NCI-H1048 (cell line): ENCODE measurements at places on chromosomes 16 and 17.

- no peak for DNase-seq
These were observed 18.3 kb upstream of the WFIKKN2 start for GRCh38 chr17:50816771-50817751.

DNA sequence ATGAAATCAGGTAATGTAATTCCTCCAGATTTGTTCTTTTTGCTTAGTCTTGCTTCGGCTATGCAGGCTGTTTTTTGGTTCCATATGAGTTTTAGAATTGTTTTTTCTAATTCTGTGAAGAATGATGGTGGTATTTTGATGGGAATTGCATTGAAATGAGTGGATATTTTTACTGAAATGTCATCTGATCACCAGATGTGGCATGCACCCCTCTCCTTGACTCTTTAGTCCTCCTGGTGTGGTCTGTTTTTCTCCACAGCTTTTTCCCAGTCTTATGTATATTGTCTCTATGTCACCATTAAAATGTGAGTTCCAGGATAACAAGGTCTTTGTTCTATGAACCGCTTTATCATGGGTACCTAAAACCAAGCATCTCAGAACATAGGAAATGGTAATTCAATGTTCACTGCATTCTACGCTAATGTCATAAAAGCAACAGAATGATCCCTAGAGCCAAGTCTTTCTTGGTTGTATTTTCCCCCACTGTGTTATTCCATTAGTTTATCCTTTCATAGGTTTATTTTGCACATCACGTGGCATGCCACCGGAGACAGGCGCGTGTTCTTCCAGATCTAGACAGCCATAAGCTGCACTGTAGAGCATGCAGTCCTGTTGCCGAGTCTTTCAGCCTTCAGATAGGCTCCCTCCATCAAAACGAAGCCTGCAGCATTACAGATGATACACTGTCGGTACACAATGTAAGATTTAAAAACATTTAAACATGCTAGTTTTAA lies 172.5 kb downstream of the RPTOR start:
- DNase-seq = no peak

DNA sequence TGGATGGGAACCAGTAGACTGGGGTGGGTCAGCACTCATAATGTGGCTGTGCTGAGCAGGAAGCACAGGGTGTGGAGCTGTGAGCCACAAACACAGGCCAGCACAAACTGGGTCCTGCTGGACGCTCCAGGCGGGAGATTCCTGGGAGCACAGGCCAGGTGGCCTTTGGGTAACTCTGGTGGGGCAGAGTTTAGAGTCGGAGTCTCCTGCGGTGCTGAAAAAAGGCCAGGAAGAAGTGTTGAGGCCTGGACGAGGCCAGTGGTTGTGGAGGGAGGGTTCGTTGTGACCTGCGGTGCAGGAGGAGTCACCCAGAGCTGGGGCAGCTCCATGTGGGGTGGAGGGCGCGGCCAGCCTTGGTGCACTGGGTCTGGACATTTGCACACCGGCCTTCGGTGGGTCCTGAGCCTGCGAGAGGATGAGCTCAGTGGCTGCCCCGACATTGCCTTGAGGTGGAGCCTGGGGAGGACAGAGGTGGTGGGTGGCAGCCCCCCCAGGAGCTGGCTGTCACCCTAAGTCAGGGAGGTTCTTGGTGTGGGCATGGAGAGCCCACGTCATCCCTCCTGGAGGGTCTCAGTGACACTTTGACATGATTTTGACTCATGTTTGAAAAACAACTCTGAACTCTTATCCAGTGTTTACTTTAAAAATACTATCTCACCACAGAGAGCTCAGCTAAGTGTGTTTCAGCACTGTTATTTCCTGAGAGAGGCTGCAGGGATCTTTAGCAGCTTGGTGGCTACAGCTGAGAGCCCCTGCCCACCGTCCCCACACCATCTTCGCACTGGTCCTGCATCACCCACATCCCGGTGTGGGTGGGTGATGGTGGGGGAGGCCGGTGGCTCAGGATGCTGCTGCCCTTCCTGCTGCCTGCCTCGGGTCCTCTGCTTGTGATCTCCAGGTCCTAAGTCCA lies 98.7 kb downstream of the NPIPB11 start:
- DNase-seq = no peak

GRCh38 chr16:2157480-2158261 lies 2.1 kb downstream of the TRAF7 start:
- no peak for DNase-seq

- peak; percentile 12 for DNase-seq
These were observed 16.5 kb downstream of the MRPS23 start for GRCh38 chr17:57833179-57833939.

- no peak for DNase-seq
These were observed 23.9 kb downstream of the ZNF778 start for GRCh38 chr16:89241187-89242007.

GRCh38 chr17:41617698-41618097 lies 5.1 kb upstream of the KRT16 start:
- DNase-seq = no peak

DNA sequence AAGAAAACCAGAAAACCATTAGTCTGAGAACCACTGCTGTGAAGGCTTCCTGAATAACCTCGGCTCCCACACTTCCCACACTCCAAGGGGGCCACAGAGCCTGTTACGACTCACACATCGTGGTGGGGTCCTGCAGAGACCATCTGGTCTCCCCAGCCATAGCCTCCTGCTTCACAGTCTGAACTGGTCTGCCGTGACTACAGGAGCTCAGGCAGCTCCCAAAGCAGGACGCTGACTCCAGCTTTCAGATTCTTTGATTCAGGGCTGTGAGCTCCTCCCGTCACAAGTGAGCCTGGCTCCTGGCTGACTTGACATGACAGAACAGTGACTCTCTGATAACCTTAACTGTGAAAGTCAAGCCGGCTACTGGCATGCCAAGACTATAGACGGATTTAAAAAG lies 37.8 kb downstream of the CYB5D2 start:
- no peak for DNase-seq

DNA sequence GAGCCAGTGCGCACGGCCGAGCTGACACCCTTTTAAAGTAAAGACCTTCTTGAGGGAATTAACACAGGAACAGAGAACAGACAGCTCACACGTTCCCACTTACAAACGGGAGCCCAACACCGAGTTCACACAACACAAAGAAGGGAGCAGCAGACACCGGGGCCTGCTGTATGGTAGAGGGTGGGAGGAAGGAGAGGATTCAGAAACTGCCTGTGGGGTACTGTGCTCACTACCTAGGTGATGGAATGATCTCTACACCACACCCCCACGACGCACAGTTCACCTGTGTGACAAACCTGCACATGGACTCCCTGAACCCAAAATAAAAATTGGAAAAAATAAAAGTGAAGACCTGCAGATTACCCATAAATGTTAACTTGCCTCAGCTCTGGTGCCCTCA lies 32.5 kb downstream of the TMC6 start:
- DNase-seq = no peak

DNA sequence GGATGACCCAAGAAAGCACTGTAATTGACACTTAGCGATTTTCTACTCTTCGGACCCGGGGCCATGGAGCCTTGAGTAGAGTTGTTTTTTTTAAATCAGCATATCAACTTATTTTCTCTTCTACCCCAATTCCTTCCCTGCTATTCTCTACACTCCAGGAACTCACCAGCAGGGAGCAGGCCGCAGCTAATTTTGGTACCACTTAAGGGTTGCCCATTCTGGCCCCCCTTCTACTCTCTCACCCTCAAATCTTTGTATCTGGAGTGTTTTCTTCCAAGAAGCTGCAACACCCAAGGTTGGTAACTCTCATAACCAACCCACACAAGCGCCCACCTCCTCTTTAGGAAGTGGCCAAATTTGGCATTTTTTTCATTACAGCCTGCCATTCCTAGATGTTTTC lies 5.5 kb upstream of the ERAL1 start:
- no peak for DNase-seq

- DNase-seq = no peak
These were observed 4.7 kb downstream of the DGKE start for GRCh38 chr17:56838687-56839086.

- no peak for DNase-seq
These were observed 4.6 kb upstream of the DRC7 start for GRCh38 chr16:57689762-57690558.

GRCh38 chr16:68848786-68849185 lies 5.5 kb downstream of the TANGO6 start:
- DNase-seq = no peak

DNA sequence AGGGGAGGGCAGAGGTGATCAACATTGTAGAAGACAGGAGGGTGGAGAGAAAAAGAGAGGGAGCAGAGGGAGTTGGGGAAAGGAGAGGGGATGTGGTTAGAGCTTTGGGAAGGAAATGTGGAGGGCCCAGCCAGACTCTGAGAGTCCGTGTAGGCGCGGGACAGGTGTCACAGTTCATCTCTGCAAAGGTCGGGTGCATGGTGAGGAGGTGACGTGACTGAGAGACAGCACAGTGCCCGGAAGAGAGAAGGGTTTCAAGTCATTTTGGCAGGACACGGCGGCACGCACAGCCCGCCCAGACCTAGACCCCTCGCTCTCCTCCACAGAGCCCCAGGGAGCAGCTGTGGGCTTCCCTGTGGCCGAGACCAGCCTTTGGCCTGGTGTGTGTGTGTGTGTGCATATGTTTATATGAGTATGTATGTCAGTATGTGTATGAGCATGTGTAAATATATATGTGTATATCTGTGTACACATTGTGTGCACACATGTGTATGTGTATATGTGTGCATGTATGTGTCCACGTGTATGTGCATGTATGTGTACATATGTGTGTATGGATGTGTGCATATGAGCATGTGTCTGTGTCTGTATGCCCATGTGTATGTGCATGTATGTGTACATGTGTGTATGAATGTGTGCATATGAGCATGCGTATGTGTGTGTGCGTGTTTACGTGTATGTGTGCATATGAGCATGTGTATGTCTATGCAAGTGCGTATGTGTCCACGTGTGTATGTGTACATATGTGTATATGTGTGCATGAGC lies 104.6 kb downstream of the SEC14L1 start:
- no peak for DNase-seq

- DNase-seq = no peak
These were observed 13.0 kb upstream of the LYRM9 start for GRCh38 chr17:27906226-27906580.

- no peak for DNase-seq
These were observed 37.7 kb downstream of the GINS2 start for GRCh38 chr16:85650844-85651628.
